ENCODE measurements at places on chromosomes 2 and 18.

DNA sequence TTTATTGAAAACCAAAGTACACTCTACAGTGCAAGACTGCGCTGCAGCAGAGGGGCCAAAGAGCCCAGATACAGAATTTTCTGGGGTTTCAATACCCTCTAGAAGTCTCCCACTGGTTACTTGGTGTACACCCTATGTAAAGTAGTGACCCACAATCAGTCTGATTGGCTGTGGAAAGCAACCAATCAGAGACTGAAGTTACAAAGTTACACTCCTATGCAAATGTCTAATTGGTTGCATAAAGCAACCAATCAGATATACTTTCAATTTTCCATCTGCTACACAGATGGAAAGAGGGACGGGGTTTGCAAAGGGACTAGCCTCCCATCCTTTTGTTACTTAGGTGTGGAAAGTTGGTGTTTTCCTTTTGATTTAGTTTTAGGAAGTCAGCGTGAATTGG lies 198.9 kb upstream of the SH3BP4 start:
- DNase-seq = no peak

DNA sequence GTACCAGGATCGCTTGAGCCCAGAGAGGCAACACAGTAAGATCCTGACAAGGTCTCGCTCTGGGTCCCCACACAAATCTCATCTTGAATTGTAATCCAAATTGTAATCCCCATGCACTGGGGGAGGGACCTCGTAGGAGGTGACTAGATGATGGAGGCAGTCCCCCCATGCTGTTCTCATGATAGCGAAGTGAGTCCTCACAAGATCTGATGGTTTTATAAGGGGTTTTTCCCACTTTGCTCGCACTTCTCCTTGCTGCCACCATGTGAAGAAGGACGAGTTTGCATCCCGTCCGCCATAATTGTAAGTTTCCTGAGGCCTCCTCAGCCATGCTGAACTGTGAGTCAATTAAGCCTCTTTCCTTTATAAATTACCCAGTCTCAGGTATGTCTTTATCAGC lies 46.0 kb upstream of the SERTAD2 start:
- DNase-seq = peak; percentile 59

GRCh38 chr18:9944805-9945204 lies 31.0 kb downstream of the VAPA start:
- no peak for DNase-seq

DNA sequence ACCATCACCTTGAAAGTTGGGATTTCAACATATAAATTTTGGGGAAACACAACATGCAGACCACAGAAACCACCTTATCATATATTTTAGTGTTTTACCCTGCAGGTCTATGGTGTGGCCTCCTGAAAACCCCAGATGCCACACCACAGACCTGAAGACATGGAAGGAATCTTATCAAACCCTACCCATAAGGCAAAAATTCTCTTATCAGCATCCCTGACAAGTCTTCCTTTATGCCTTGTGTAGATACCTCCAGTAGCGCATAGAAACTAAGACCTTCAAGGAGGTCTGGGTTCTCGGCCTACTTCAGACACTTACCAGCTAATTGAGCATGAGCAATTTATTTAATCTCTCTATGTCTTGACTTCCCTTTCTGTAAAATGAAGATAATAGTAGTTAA lies 59.1 kb upstream of the SLC14A2 start:
- no peak for DNase-seq

DNA sequence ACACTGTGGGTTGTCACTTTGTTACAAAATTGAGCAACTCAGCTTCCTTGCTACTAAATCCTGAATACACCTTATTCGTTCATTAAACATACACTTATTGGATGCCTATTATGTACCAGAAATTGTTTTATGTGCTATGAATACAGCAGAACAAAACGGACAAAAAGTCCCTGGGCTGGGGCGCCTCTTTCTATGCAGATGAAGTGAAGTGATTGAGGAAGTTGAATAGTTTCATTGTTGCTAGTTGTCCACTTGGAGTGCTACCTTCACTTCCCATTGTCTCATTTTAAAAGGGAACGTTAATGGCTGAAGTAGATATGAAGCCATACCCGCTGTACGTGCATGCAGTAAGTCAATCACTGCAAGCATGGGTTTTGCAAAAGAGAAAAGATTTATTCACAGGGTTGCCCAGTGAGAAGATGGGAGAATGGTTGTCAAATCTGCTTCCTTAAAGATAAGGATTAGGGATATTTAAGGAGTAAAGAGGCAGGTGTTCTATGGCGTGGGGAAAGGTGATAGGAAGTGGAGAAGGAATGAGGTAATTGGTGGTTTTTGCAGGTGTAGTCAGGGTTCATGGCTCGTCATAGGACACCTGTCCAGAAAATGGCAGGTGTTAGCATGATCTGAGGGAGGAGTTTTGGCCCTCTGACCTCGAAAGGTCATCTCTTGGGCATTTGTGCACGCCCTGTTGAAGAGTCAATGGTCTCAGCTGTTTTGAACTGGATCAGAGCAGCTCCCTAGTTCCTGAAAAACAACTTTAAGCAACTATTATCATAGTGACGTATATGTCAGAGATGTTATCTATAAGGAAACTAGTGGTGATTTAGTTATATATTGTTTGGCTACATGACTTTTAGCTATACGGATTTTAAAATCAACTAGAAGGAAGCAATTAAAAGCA lies 23.5 kb downstream of the TRPM8 start:
- DNase-seq = no peak

- DNase-seq = no peak
Observed at GRCh38 chr2:7165736-7166135, 248.5 kb downstream of the RNF144A start.

DNA sequence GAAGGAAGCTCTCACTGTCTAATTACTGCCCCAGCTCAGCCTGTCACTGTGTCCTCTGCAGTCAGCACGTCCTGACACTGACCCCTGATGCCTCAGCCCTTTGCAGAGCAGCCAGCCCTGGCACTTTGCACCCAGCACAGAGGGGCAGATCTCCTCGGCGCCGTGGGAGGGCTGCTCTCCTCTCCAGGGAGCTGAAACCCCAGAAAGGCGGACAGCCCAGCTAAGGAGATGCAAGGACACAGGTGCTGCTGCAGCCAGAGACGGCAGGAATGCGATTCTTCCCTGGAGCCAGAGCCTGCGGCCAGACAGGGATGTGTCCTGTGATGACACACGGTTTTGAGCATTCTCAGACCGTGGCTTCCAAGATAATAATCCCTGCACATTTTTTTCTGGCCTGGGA lies 34.5 kb upstream of the SIX3 start:
- no peak for DNase-seq

GRCh38 chr18:30404422-30404821 lies 638.1 kb downstream of the DSC3 start:
- DNase-seq = no peak

- no peak for DNase-seq
Observed at GRCh38 chr18:36525913-36526312, 228.4 kb downstream of the FHOD3 start.

- DNase-seq = peak; percentile 75
Observed at GRCh38 chr18:79400591-79401381, 5.1 kb downstream of the NFATC1 start.

DNA sequence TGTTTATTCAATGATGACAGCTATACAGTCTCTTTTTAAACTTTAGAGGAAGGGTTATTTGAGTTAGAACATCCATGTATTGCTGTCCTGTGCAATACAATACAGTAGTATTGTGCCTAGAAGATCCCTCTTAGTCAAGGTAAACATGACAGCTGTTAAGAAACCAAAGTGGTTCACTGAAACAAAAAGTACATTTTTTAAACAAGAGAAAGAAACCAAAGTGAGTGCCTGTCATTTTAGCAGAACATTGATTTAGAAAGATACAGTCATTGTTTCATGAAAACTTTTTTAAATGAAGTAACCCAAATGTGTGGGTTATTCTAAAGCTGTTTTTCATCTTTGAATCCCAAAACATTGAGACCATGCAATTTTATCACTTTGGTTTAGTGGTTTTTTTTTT lies 15.5 kb downstream of the ITPRID2 start:
- DNase-seq = no peak

- DNase-seq = peak; percentile 64
Observed at GRCh38 chr2:202377207-202377761, 1.2 kb downstream of the BMPR2 start.

DNA sequence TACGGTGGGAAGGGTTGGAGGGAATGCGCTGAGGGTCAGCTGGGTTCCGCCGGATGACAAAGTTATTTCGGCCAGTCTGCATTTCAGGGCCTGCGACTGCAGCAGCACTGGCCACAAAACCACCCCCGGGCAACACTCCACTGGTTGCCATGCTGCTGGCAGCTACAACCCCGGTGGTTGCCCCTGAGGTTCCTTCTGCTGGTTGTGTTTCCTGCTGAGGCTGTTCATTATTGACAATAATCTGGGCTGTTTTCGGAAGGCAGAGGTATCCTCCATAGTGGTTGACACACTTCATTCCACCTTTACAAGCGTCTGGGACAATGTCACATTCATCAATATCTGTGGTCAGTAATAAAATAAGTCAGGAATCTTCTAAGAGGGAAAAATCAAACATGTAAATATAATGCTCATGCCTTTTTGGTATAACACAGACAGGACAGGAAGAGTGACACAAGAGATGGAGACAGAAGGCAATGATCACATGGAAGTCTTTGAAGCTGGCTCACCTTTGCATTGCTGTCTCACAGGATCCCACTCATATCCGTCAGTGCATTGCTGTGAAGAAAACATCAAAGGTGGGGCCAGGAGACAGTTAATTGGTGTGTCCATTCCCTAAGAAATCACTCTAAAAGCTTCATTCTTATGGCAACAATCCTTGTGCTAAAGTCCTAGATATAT lies 5.7 kb downstream of the EFEMP1 start:
- DNase-seq = no peak

- peak; percentile 59 for DNase-seq
Observed at GRCh38 chr2:219125225-219125885, 35.3 kb downstream of the NHEJ1 start.

DNA sequence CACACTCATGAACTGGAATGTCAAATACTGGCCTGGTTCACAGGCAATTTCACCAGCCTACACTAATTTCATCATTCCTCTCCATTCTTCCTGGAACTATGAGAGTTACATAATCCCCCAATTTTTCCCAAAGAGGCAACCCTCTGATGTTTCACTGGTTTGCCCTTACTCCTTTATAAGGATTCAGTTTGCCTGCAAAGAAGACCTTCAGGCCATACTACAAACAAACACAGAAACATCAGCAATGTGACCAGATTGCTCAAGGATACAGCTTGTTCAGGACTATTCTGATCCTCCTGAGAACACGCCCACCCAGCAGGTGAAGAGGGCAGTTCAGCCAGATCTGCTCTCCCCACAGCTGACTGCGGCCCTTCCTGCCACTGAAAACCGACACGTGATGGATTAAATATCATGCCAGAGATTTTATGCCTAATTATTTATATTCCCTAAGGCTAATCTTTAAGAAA lies 215.5 kb downstream of the ETAA1 start:
- no peak for DNase-seq

DNA sequence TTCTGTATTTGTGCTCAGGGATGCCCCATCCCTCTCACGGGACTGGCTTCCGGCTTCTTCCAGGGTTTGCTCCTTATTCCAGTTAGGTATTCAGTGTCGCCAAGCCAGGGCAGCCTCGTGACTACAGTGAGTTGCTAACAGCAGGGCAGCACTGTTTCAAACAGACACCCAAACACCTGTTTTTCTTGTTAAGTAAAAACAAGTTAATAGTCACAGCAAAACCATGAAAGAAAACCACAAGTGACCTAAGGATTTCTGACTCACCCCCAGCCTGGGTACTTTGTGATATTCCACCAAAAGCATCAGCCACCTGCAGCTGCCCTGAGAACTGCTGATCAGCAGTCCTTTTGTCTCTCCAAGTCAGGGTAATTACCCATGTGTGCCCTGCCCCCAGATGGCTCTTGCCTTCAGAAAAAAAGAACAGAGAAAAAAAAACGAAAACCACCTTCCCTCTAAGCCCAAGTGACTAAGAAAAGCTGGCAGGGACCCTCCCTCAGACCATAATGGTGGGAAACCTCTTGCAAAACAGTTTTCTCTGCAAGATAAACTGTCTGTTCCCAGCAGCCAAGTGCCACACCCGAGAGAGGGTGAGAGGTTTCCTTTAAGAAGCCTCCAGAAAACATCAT lies 178.2 kb downstream of the ANAPC1 start:
- DNase-seq = peak; percentile 71

DNA sequence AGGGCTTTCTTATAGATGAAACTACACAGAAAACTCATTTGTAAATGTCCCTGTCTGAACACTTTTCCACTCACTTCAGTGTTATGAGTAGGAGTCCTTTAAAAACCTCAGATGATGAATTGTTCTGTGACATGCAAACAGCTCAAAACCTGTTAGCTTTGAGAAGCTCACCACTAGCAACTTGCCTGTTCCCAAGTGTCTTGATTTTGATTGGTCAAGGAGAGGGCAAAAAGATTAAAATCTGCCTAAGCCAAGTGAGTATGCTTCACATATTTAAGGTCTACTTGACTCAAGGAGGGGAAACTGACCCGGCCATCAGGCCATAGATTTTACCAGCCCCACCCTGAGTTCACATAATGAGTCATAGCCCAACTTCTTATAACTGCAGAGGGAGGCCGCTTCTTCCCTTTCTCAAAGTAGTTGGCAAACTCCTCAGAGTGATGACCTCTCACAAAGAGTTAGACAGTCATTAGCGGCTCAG lies 45.2 kb upstream of the MEIS1 start:
- no peak for DNase-seq

GRCh38 chr2:8380566-8380965 lies 301.3 kb upstream of the ID2 start:
- DNase-seq = no peak

DNA sequence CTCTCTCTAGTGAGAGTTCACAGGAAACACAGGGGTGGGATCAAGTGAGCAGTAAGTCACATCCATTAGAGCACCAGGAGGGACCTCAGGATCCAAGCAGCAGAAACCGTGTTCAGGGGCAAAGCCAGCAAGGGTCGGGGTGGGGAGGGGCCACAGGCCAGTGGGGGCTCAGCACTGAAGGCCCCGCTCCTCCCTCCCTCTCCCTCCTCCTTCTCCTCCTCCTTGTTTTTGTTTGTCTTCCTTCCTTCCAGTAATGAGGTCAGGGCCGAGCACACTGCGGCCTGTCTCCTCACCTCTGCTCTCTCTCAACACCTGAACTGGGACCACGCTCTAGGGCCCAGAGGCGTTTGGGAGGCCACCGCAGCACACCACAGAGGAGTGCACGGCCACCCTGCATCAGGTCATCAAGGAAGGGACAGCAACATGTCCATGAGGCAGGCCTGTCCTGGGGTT lies 20.9 kb downstream of the MTERF4 start:
- DNase-seq = no peak

DNA sequence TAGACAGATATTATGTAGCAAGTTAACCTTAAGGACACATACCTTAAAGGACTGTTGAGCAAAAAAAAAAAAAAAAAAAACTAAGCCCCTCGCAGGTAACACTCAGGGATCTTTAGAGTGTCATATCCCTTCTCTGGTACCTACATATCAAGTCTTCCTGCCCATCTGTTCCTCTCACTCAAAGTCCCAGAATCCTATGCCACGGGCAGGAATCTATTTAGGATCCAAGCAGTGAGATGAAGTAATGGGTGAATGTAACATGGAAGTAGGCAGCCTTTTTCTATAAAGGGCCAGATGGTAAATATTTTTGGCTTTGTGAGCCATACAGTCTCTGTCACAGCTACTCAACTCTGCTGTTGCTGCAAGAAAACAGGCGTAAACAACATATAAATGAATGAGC lies 496.7 kb downstream of the STK39 start:
- no peak for DNase-seq

- no peak for DNase-seq
Observed at GRCh38 chr18:57110290-57110689, 36.6 kb upstream of the BOD1L2 start.

All from activated CD8-positive, alpha-beta memory T cell treated with anti-CD3 and anti-CD28 coated beads, Interleukin-2, amount 50 U/mL, for 48 hours (primary cell).